ENCODE measurements at places on chromosomes 11 and 22.

- no peak for DNase-seq
Measured at GRCh38 chr22:33569559-33569958, 350.7 kb downstream of the LARGE1 start.

DNA sequence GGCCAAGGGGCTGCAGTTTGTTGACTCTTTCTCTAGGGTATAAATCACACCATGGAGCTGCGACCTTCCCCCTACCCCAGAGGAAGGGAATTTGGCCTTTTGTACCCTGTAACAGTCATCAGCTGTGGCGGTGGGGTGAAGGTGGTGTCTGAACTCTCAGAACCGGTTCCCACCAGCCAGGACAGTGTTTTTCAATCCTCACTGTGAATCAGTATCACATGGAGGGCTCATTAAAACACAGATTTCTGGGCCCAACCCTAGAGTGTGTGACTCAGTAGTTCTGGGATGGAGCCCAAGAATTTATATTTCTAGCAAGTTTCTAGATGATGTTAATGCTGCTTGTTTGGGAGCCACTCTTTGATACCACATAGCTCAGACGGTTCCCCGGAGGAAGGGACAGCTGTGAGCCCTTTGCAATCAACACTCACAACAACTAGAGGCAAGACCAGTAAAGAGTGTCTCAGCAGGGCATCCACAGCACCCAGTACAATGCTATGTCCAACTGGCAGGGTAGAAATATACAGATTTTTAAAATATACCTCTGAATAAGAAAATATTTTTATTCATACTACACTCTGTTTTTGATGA is 43.9 kb upstream of the FAT3 start:
- peak; percentile 25 for DNase-seq

GRCh38 chr22:19182472-19183157 is 4.1 kb upstream of the SLC25A1 start:
- DNase-seq = no peak

GRCh38 chr11:117097389-117098268 is 599 bp downstream of the SIK3 start:
- DNase-seq = peak; percentile 43

DNA sequence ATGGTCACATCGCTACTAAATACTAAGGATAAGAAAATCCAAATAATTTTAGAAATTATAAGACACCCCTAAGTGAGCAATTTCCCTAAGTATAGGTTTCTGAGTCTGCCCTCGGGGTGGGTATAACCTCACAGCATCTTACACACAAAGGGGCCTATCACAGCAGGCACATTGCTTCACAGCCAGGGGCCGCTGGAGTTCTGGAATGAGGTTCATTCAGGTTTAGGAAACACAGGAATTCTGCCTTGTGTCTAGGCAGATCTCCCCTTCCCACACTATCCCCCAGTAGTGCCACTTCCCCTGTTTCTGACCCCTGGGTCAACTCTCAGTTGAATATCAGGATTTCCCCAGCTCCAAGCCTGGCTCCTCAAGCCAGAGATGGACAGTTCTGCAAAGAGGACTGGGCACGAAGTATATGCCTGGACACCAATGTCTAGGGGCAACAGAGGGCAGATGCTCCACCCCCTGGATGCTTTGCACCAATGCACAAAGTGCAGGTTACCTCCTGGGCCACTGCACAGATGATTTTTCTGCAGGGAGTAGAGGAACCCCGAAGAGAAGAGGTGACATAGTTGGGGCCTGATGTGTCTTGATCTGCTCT is 11.4 kb downstream of the TUBA8 start:
- no peak for DNase-seq

DNA sequence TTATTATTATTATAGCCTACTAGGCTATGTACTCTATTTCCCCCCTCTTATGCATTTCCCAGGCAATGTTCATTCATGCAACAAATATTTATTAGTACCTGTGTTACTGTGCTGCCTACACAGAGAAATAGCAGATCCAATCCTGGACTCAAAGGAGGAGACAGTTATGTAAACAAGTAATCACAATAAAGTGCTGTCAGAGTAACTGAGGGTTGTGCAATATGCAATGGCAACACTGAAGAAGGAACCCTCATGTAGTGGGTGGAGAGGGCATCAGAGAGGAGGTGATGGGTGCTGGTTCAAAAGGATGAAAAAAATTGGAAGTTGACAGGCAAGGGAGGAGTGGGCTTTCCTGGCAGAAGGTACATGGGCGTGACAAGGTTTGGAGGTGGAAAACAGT is 886 bp upstream of the P4HA3 start:
- no peak for DNase-seq

GRCh38 chr11:63672156-63672463 is 934 bp upstream of the ATL3 start:
- DNase-seq = no peak

DNA sequence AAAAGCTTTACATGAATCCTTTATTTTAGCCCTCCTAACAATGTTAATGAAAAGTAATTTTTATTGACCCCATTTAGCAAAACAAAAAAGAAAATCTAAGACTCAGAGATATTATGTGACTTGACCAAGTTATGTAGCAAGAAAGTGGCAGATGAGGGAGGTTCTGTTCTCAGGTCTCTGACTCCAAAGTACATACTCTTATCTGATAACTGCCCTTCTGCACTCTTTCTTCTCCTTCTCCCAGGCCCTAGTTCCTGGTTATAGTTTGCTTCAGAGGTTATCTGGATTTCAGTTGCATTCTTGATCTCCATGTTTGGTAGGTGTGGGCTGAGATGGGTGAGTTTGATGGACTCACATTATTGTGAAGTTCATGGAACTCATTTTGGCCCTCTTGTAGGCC is 4.5 kb downstream of the OR9Q2 start:
- no peak for DNase-seq

DNA sequence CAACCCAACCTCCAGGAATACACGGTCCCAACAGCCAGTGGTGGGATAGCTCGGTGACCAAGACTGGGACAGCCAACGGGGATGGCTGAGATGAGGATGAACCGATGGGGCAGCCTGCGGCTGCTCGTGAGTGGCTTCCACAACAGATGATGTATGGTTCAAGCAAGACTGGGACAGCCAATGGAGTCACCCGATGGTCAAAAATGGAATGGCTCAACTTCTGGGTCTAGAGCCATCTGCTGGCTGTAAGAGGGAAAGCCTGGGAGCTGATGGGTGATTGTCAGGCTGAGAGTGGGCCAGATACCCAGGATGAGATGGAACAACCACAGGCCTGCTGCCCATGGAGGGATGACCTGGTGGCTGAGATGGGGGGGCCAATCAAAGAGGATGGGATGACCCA is 35.5 kb downstream of the SYT7 start:
- peak; percentile 71 for DNase-seq

GRCh38 chr11:64088162-64089026 is 52.7 kb downstream of the FLRT1 start:
- DNase-seq = no peak

GRCh38 chr11:65159012-65159411 is 11.0 kb upstream of the SPDYC start:
- no peak for DNase-seq
